ENCODE measurements at places on chromosomes 4 and X. TPM values are rescaled to one million over a fixed set of nuclear protein-coding genes. Genes with fewer than 3 reads are reported as not detected.

DNA sequence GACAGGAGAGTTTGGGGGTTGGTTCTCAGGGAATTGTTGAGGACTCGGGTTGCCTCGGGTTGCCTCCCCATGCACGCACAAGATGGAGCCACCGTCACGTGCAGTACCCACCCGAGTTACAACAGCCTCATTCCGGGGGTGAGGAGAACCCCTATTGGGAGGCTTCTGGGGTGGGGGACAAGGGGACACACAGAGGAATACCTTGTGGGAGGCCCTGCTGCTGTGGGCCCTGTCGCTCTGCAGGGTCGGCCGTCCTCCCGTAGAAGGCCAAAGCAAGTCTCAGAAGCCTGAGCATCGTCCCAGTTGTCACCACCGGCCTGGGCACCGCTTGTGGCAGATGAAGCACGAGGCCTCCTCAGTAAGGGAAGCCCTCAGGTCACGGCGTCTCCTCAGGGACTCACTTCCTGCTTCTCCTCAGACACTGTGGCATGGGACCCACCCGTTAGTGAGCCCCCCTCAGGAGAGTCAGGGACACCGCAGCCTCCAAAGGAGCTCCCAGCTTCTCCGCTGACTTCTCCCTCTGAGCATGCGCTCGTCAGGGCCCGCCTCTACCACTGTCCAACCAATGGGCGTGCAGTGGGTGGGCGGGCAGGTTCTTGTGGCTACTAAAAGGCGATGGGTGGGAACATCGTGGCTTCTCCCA is at the start of gene CT55:
TSS of gene CT55 (minus strand) at position 522 of the 643 bp plus-strand sequence. CDS start at position 295, 227 bp downstream.
- no peak for DNase-seq

- DNase-seq: no peak
These were observed 8.5 kb upstream of the AKAP17A start for GRCh38 chrX:1582686-1583437.

GRCh38 chrX:117957128-117957527 is 159.5 kb downstream of the KLHL13 start:
- DNase-seq: no peak

GRCh38 chr4:24529555-24529954 is 54.8 kb downstream of the DHX15 start:
- DNase-seq: no peak

DNA sequence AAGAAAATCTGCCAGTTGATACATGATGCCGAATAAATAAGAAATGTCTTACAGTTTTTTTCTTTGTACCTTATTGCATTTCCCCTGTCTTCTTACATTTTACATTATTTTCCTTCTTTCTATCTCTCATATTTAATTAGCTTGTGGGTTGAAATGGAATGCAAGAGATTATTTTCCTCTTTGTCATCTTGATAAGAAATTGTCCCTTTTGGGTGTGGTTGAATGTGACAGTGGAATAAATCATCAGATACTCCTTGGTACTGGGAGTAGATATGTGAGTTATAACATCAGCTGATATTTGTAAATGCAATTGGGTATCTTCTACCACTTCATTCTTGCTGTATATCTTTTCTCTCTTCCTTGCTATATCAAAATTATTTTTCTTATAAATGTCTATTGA is 997.4 kb downstream of the RAPGEF2 start:
- no peak for DNase-seq

DNA sequence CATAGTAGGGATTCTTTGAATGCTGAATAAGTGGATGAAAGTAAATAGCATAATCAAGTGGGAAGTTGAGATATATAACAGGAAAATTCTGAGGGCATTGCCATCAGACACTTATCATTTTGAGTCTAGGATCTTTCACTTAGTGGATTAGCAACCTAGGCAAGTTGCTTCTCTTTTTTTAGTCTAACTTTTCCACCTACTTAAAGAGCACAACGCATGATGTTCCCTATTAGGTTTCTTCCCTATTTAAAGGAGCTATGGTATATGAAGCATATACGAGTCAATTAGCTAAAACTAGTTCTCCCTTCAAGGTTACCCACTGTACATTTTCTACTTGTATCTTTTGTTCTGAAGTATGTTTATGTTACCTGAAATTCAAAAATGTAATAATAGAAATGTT is 67.1 kb upstream of the HS3ST1 start:
- no peak for DNase-seq

- DNase-seq: no peak
These were observed 26.1 kb upstream of the IGFBP7 start for GRCh38 chr4:57136281-57136680.

GRCh38 chr4:109671350-109671749 is 31.9 kb downstream of the CASP6 start:
- no peak for DNase-seq

The TLR3 gene
- polyA plus RNA-seq: 13.8 TPM

DNA sequence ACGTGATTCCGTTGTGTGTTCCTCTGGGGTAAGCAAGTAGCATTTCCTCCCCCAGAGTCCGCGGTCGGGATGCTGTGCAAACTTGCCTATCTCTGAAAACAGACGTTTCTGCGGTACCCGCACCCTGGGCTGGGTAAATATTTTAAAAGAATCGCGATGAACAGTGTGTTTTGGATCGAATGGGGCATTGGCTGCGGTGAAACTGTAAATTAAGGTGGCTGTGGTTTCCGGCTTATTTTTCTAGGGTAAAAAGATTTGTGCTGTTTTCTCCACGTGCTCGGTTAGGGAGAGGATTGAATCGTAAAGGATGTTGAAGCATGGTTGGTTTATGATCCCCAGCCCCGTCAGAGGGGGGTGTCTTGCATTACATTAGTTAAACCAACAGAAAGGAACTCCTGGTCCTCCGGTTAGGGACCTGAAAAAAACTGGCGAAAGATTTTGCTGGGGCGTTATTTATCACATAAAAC is 1.2 kb downstream of the HHIP start:
- DNase-seq: no peak

The ATP11C gene
- polyA plus RNA-seq: 45.2 TPM

- no peak for DNase-seq
These were observed 1854.6 kb downstream of the PCDH7 start for GRCh38 chr4:32574803-32575202.

DNA sequence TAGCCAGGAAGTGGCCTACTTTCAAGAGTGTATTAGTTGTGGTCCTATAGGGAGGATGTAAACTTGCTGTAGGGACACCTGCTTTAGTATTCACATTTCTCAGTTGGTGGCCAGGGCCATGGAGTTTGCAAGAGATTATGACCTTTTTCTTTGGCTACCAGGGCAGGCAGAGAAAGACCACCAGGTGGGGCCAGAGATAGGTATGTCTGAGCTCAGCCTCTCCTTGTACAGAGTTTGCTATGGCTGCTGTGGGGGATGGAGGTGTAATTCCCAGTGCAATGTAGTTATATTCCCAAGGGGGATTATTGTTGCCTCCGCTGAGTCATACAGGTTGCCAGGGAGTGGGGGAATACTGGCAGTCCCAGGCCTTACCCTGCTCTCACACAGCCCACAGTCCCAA is 26.3 kb upstream of the DACH2 start:
- DNase-seq: no peak

- no peak for DNase-seq
These were observed 213.5 kb upstream of the CLNK start for GRCh38 chr4:10898072-10898471.

The VEGFC gene
- 11.2 TPM for polyA plus RNA-seq

The TMEM144 gene
- 6.2 TPM for polyA plus RNA-seq

- DNase-seq: no peak
These were observed 7.5 kb downstream of the APEX2 start for GRCh38 chrX:55007656-55008055.

The AMBN gene
- 0.20 TPM for polyA plus RNA-seq

The IQSEC2 gene
- 12.3 TPM for polyA plus RNA-seq

DNA sequence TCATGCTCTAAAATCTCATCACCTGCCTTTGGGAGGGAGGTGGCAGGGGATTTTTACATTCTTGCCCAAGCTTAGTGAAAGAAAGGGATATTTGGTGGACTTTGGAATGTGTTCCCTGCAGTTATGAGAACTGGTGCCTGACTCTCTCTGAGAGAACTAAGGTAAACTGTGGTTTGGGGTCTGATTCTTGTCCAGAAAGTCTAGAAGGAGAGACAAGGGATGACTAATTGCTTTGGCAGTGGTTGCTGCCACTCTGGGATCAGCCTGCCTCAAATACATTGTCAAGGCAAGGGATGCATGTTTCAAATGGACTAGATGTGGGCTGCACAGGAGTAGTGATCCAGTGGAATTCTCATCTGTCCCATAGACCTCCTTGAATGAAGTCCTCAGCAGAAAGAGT is 115.2 kb downstream of the DDIT4L start:
- no peak for DNase-seq
